ENCODE measurements at places on chromosomes 3 and 15. TPM values are rescaled to one million over a fixed set of nuclear protein-coding genes. Genes with fewer than 3 reads are reported as not detected.
A peak's percentile ranks its signal among the peaks of the same experiment; 100 is the strongest.

DNA sequence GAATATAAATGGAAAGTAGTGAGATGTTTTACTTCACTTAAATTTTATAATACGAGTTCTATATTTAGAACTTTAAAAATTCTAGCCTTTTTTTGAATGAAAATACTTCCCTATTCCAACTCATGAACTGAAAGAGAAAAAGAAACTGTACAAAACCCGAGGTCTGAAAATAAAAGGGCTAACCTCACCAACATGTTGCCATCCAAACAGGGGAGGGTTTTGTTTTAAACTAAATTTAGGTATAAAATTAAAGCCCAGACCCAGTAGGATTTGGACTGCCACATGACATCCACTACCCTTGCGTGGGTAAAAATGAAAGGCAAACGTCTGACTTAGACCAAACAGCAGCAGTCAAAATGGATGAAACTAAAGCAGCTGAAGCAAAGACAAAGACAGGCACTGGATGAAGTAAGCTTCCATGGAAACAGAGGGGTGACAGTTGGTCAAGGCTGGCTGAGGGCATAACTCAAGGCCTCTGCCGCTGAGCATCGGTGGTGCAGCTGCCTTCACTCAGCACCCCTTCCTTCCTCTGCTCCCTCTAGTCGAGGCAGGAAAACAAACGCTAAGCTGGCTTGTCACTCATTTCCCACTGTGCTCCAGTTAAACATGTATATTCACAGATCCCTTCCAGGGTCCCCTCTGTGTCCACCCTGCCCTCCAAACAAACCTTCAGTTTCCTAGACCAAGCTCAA lies 58.1 kb downstream of the TM4SF4 start:
- peak overlapping the region; percentile 84 for H3K27ac ChIP-seq
- H3K27me3 ChIP-seq, result no peaks in the 10 kb centered on the region
- H3K4me1 ChIP-seq, result peaks cover 90% of the 10 kb centered on the region
- no peak overlapping the region for H3K4me3 ChIP-seq
- peaks cover 16% of the 10 kb centered on the region for H3K36me3 ChIP-seq

DNA sequence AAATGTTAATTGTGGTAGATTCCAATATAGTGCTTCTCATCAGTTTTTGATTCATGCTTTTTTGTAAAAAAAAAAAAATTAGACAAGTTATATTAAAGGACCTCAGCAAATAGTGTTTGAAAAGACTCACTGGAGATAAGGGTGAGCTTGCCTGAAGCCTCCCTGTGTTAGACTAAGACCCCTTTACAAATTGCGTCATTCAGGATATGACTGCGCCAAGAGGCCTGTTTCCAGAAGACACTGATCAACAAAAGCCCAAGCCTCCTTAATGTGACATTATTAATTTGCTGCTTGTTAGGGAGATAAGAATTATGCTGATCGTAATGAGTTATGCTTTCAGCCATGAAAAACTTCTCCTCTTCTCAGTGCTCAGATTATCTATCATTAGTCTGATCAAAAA lies 13.0 kb upstream of the DNAJC13 start:
- no peak for DNase-seq
- no peaks in the 10 kb centered on the region for H3K4me1 ChIP-seq
- no peaks in the 10 kb centered on the region for H3K36me3 ChIP-seq
- H3K27me3 ChIP-seq, result peaks cover 7% of the 10 kb centered on the region

DNA sequence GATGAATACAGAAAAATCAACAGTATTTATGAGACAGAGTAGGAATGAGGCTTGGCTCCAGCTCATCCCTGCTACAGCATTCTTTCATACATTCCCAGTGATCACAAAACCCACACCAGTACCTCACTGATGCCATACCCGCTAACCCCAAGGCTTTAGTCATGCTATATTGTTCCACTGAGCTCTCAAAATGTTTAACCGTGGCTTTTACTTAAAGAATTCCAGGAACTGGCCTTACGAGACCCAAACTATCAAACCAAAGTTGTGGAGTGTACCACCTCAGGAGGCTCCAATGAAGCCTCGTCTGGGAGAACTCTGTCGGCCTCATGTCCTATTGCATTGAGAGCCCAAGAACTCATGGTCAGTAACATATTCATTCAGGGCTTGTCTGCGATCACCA lies 278.9 kb downstream of the ULK4 start:
- no peaks in the 10 kb centered on the region for H3K36me3 ChIP-seq
- H3K27ac ChIP-seq, result peak overlapping the region; percentile 96
- H3K4me1 ChIP-seq, result peaks cover 64% of the 10 kb centered on the region
- no peaks in the 10 kb centered on the region for H3K27me3 ChIP-seq
- peak; percentile 93 for DNase-seq

HRG gene
- total RNA-seq, result not detected

MANF gene
- 184 TPM for total RNA-seq
